Adrenal gland (tissue), 19 donors: ENCODE measurements at places on chromosomes 3 and 15. TPM values are rescaled to one million over a fixed set of nuclear protein-coding genes. Genes with fewer than 3 reads are reported as not detected.
A peak's percentile ranks its signal among the peaks of the same experiment; 100 is the strongest.

- DNase-seq = no peak
Observed at GRCh38 chr3:54261141-54261540, 138.8 kb downstream of the CACNA2D3 start.

GRCh38 chr15:95176794-95177577 lies 945.6 kb downstream of the MCTP2 start:
- no peak for DNase-seq

- no peak for DNase-seq
Observed at GRCh38 chr3:79286882-79287281, 480.9 kb downstream of the ROBO1 start.

DNA sequence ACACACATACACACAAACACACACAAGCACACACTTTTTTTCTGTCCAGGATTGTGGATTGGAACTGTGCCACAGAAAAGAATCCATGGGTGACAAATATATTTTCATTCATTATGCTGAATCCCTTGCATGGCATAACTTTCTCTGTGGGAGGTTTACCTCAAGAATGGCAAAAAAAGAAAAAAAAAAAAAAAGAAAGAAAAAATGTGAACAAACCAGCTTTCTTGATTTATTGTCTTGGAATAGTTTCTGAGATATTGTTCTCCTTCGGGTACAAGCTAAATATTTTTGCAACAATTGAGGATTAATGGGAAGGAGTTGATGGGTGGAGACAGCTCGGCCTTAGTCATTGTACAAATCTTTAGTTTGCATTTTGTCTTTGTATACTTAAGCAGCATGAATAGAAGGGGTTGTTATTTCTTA lies 153.1 kb downstream of the GMNC start:
- DNase-seq = no peak

The HTR3E gene
- total RNA-seq = not detected

DNA sequence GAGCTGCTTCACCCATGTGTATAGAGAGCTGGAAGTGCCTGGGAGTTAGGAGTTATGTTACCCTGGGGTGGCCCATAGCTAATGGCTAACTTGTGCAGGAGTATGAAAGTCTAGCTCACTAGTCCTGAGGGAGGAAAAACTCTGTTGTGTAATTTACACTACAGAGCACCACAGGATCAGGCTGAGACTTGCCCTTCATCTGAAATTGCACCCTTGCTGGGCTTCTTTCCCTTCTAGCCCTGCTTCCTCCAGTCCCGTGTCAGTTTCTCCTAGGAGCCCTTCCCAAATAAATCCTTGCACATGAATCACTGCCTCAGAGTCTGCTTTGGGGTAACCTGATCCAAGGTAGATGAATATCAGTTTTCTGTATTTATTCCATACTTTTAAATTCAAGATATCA lies 40.0 kb downstream of the CTXND1 start:
- DNase-seq = no peak

- no peak for DNase-seq
Observed at GRCh38 chr3:14915636-14916222, 31.7 kb upstream of the NR2C2 start.

- peak; percentile 32 for DNase-seq
Observed at GRCh38 chr15:51758645-51759044, 7.2 kb downstream of the TMOD2 start.

The SYNPR gene
- total RNA-seq = not detected

DNA sequence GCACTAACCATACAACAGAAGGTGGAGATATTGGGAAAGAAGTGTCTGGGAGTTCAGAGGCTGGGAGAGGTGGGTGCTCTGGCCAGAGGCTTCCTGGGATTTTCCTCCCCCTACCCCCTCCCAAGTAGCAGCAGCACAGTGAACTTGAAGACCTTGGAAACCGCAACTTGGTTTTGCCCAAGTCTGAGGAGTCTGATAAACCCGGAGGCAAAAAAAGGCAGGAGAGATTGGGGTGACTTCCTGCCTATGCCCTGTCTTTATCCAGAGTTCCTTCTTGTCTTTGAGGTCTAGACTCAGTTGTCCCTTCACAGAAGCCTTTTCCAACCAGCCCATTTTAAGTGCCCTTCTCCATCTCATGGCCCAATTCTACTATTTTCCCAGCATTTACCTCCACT lies 25.4 kb upstream of the THRB start:
- DNase-seq = no peak

GRCh38 chr15:31799715-31800321 lies 230.5 kb upstream of the CHRNA7 start:
- no peak for DNase-seq

GRCh38 chr15:55320238-55320550 lies 1.2 kb downstream of the PIGB start:
- DNase-seq = no peak

GRCh38 chr3:143650827-143651226 lies 197.4 kb downstream of the SLC9A9 start:
- DNase-seq = no peak

GRCh38 chr3:77931255-77932009 lies 891.5 kb downstream of the ROBO2 start:
- DNase-seq = no peak

DNA sequence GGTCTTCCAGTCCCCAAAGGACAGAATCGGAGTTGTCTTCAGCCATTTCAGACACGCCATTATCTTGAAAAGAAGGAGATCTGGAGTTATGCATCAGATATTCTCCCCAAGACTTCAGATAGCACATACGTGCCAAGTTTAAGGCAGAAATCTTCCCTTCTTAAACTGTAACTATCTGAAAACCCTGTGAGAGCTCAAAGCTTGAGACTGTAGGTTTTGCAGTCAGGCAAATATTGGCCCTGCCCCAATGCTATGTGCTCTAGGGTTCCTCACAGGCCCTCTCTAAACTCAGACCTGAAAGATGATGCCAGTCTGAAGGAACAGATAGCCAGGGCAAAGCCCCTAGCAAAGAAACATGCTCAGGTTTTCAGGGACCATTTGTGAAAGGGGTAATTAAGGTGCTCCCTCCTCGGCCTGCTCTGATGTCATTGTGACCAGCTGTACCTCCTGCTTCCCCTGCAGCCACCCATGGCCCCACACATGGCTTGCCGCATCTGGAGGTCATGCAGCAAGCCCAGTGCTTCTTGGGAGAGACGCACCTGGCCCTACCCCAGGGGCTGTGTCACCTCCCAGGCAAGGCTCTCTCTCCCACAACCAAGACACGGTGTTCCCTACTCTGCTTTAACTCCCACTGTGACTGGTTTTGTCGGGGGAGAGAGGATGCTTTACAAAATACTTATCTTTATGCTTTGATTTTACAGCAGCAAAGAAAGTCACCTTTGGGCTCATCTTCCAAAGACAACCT lies 53.4 kb upstream of the POMGNT2 start:
- DNase-seq = no peak

DNA sequence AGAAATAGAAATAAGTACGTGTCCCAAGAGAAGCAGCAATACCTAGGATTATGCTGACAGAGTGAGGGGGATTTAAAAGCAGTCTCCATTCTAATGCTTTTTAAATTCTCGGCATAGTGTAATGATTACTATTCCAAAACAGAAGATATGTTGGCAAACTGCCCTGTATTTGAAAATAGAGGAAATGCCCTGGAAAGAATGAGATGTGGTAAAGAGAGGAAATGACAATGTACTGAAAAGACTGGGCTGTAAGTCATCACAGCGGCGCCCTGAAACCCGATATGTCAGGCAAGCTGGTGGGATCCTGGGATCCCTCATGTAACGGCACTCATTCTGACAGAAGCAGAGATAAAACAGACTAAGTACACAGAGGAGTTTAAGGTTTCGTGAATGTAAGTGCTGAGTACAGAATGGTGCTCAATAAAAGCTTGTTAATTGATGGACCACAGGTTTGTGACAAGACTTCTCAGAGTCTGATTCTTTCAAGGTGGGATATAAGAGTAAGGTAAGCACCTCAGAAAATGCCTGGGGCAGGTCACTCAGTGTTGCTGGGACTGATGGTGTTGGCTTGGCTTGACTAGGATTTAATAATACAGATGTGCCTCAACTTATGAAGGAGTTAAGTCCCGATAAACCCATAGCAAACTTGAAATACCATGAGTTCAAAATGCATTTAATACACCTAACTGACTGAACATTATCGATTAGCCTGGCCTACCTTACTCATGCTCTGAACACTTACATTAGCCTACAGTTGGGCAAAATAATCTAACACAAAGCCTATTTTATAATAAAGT lies 91.4 kb downstream of the NFKBIZ start:
- no peak for DNase-seq

DNA sequence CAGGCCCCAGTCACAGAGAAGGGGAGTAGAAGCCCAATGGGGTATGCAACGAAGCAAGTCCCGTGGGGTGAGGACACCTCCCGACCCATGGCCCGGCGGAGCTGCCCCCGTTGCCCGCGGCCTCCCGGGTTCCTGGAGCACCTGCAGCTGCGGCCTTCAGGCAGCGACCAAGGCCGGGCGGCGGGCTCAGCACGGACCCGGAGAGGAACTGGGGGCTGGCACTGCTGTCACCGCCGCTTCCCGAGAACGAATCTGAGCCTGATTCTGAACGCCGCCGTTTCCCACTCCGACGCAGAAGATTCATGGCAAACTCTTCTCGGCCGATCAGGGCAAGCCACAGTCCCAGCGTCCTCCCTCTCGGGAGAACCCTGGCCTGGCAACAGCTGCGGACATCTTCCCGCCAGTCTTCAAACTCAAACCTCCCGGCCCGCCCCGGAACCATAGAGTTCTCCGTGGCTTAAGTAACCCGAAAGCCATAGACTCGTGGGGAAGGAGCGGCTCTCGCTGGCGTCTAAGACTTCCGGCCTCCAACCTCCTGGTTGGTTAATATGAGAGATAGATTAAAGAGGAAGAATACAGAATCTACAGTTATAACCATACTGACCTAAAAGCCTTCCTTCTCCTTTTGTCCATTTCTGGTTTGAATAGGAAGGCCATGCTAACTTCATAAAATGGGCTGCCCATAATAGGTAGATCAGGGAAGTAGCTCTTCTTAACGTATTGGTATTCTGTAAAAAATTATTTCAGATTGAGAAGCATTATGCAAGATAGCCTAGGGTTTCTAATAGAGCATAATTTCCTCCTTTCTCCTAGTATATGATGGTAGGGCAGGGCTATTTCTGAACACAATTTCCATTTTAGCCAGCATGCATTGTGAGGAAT lies at the start of gene POLQ:
Gene POLQ, minus strand, starts transcription at position 415 of the 882 bp plus-strand sequence. Its CDS starts 111 bp downstream, at position 304.
- DNase-seq = peak; percentile 94

DNA sequence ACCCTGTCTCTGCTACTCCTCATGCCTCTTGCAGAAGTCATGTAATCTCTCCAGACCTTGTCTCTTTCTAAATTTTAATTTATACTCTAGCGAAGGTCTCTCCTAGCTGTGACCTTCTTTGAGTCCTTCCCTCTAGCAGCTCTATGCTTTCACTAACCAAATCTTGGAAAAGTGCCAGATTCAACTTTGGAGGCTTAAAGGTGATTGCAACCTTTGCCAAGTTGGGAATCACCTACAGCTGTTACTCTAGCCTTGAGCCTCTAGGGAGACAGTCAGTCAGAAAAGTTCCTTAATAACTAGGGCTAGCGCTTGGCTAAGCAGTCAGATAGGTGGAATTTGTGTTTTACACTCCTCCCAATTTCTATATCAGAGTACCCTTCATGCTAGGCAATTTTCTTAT lies 46.1 kb upstream of the ABI3BP start:
- DNase-seq = no peak

- no peak for DNase-seq
Observed at GRCh38 chr3:144437989-144438388, 466.4 kb downstream of the DIPK2A start.

The ZCWPW2 gene
- 1.1 TPM for total RNA-seq

The PTPRG gene
- 80.6 TPM for total RNA-seq

- no peak for DNase-seq
Observed at GRCh38 chr15:57476533-57476975, 100.2 kb downstream of the CGNL1 start.

DNA sequence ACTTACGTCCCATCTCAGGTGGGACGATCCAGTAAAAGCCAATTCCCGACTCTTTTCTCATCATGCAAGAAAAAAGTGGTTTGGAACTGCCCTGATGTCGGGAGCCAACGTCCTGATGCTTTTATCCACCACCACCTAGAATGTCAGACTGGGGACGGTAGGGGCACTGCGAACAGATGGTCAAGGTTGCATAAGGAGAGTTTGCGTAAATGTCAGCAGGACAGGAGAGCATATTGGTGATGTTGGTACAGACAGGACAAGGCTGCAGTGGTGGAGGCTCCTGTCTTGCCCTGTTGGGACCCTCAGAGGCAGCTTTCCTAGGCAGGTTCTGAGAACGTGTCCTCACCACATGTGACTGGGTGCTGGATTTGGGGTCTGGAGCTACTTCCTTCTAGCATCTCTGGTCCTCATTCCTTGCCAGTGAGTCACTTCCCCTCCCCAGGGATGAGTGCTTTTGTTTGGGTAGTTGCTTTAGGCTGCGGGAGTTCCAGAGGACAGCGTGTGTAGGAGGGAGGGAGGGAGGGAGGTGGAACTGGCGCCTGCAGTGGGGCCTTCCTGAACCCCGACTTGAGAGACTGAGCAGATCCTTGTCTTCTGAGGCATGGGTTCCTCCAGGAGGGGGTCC lies 21.0 kb downstream of the THSD4 start:
- peak; percentile 28 for DNase-seq

GRCh38 chr3:71987089-71987735 lies 202.3 kb upstream of the PROK2 start:
- DNase-seq = no peak

- DNase-seq = no peak
Observed at GRCh38 chr3:88618021-88618645, 468.4 kb downstream of the C3orf38 start.

DNA sequence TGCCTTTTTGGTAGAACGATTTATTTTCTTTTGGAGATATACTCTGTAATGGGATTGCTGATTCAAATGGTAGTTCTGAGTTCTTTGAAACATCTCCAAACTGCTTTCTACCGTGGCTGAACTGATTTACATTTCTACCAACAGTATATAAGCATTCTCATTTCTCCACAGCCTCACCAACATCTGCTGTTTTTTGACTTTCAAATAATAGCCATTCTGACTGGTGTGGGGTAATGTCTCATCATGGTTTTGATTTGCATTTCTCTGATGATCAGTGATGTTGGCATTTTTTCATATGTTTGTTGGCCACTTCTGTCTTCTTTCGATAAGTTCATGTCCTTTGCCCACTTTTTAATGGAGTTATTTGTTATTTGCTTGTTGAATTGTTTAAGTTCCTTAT lies 154.0 kb downstream of the ABHD5 start:
- DNase-seq = no peak

- no peak for DNase-seq
Observed at GRCh38 chr3:28853830-28854229, 427.0 kb upstream of the RBMS3 start.

The CCR4 gene
- total RNA-seq = 0.39 TPM

- DNase-seq = no peak
Observed at GRCh38 chr15:98878172-98878571, 129.4 kb downstream of the PGPEP1L start.

- no peak for DNase-seq
Observed at GRCh38 chr3:191260431-191261303, 61.6 kb downstream of the OSTN start.

The PARP14 gene
- total RNA-seq = 42.7 TPM

The RTP1 gene
- not detected for total RNA-seq

- DNase-seq = peak; percentile 37
Observed at GRCh38 chr15:42736178-42736792, 643 bp downstream of the CDAN1 start.

DNA sequence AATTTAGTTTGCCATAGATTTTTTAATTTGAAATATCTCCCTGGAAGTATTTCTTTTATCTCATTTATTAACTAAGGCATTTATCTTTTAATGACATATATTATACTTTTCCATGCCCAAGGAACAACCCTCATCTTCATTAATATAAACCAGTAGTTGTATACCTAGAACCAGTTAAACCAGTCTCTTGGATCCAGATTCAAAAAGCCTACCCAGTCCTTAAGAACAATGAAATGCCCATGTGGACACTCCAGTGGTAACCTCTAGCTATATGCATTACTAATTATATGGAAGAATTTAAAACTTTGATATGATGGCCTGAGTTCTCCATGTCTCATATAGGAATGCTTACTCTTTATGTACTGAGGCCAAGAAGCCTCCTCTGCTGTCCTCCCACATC lies 4.8 kb downstream of the SIDT1 start:
- DNase-seq = no peak

The LINGO1 gene
- 0.41 TPM for total RNA-seq
